ENCODE measurements at places on chromosomes 2 and 18. TPM values are rescaled to one million over a fixed set of nuclear protein-coding genes. Genes with fewer than 3 reads are reported as not detected.

The LMAN2L gene
- 34.0 TPM for total RNA-seq

The EVX2 gene
- 0.17 TPM for total RNA-seq

The SKA1 gene
- total RNA-seq = 4.8 TPM

The ZNF519 gene
- 15.2 TPM for total RNA-seq

The CCDC178 gene
- total RNA-seq = 1.5 TPM

The DTNB gene
- 21.1 TPM for total RNA-seq

The CPS1 gene
- 15.6 TPM for total RNA-seq

GRCh38 chr2:126662621-126663020 is 6.7 kb downstream of the GYPC start:
- peaks cover 6% of the 10 kb centered on the region for H3K36me3 ChIP-seq
- no peak overlapping the region for H3K4me3 ChIP-seq
- DNase-seq = no peak
- H3K27me3 ChIP-seq = peaks cover 5% of the 10 kb centered on the region

DNA sequence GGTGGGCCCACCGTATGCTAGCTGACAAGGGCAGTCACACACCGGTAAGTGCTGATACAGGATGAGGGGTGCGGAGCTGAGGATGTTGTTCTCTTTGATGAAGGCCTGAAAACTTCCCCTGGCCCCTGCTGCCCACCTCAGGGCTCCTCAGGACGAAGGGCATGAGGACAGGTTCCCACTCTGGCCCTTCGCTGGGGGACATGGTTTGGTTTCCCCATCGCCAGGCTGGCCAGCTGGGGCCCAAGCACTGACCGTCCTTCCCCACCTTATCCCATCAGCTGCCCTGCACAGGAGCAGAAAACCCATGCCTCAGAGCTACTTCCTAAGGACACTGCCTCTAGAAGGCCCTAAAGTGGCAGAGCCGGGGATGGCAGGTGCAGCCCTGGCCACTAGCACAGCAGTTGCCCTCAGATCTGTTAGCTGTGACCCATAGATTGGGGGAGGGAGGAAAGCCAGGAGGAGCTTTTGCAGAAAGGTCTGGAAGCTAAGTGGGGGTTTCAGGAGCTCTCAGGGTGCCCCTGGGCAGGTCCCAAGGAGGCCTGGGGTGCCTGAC is 66.5 kb downstream of the TFCP2L1 start:
- H3K27ac ChIP-seq = no peak overlapping the region
- H3K27me3 ChIP-seq = no peaks in the 10 kb centered on the region
- no peak overlapping the region for H3K4me3 ChIP-seq
- no peaks in the 10 kb centered on the region for H3K36me3 ChIP-seq

- H3K27me3 ChIP-seq = no peaks in the 10 kb centered on the region
- H3K27ac ChIP-seq = no peak overlapping the region
- H3K4me3 ChIP-seq = no peak overlapping the region
- H3K4me1 ChIP-seq = no peaks in the 10 kb centered on the region
These were observed 7.2 kb downstream of the BOLL start for GRCh38 chr2:197777823-197778407.

GRCh38 chr2:45687964-45688363 is 36.5 kb downstream of the PRKCE start:
- no peak for DNase-seq
- H3K27me3 ChIP-seq = no peaks in the 10 kb centered on the region

DNA sequence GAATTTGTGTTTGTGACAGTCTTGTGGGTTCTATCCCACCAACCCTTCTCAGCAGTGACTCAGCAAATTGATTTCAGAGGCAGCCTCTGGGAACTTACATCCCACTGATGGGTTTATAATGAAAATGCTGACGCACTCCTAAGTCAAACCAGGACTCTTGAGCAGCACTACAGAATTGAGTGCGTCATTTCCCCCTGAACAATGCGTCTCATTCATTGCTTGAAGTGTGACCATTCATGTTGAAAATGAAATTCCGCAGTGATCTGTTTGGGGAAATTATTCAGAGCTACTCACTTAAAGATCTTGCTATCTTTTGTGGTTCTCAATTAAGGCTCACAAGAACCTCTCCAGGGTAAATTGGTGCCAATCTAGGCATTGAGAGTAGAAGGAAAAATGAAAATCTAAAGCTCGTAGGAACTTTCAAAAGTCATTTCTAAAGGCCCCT is 417.7 kb upstream of the SLC14A2 start:
- no peaks in the 10 kb centered on the region for H3K36me3 ChIP-seq
- no peak for DNase-seq
- no peaks in the 10 kb centered on the region for H3K27me3 ChIP-seq
- no peak overlapping the region for H3K4me3 ChIP-seq
- no peak overlapping the region for H3K27ac ChIP-seq
- H3K4me1 ChIP-seq = no peaks in the 10 kb centered on the region

DNA sequence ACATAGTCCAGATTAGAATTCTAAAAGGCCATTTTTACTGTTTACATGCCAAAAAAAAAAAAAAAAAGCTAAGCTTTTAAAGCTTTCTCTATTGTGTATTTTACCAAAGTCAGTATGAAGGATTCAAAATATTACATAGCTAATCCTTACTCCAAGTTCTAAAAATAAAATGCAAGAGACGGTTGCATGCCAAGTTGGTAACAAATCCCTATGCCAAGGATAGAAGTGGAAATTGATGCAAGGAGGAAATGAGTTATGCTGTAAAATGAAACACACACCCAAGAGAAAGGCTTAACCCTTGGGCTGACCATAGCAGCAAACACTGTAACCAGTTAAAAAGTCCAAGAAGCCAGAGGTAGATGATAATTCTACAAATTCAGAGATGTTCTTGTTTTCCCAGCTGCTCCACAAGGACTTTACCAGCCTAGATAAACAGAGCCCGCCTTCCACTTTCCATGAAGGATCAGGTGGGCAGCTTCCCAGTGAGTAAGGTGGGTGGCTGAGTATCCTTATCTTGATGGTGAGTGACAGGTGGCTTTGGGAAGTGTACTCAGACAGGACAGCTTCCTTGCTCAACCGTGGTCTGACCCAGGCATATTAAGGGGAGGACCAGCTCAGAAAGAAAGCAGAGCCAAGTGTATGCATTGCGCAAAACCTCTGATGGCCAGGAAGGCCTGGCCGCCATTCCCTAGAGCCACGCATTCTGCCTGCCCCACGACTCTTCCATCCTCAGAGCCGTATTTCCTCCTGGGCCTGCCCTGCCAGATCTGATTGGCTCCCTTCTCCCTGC is 34.4 kb downstream of the ATP8B1 start:
- H3K4me1 ChIP-seq = no peaks in the 10 kb centered on the region
- no peak overlapping the region for H3K4me3 ChIP-seq
- H3K36me3 ChIP-seq = no peaks in the 10 kb centered on the region
- H3K27me3 ChIP-seq = no peaks in the 10 kb centered on the region

DNA sequence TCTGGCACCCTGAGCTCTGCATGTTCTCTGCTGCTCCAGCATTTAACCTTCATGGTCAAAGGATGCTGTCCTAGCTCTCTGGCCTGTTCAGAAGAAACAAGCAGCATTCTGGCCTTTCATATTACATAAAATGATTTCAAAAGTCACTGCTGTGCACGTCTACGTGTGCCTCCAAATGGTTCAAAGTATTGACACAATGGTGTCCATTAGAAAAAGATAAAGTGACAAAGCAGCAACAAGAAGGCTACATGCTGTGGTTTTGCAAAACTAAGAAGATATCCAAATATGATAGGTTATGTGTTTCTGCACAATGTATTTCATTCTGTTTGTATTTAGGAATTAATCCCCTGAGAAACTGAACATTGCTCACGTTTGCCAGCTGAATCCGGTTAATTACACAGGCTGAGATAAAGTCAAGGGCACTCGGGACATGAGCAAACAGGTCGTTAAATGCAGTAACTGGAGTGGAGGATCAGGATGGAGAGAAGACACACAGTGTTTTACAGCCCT is 258.5 kb downstream of the DOK6 start:
- no peaks in the 10 kb centered on the region for H3K27me3 ChIP-seq
- H3K27ac ChIP-seq = no peak overlapping the region
- H3K4me3 ChIP-seq = no peak overlapping the region
- no peak for DNase-seq
- no peaks in the 10 kb centered on the region for H3K36me3 ChIP-seq
- H3K4me1 ChIP-seq = no peaks in the 10 kb centered on the region

GRCh38 chr2:58319481-58319880 is 78.4 kb upstream of the FANCL start:
- no peak overlapping the region for H3K27ac ChIP-seq
- no peak for DNase-seq
- no peaks in the 10 kb centered on the region for H3K4me1 ChIP-seq
- H3K36me3 ChIP-seq = no peaks in the 10 kb centered on the region
- H3K4me3 ChIP-seq = no peak overlapping the region

DNA sequence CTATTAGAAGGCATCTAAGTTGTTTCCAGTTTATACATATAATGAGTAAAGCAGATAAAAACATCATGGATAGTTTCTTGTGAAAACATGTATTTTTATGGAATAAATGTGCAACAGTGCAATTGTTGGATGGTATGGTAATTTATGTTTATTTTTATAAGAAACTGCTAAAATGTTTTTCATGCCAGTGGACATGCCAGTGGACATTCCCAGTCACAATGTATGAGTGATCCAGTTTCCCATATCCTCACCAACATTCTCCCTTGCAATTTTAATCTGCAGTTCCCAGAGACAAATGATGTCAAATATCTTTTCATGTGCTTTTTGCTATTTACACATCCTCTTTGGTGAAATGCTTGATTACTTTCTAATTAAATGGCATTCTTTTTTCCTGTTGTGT is 818.6 kb downstream of the SUCLG1 start:
- DNase-seq = no peak
- no peaks in the 10 kb centered on the region for H3K36me3 ChIP-seq
- H3K27me3 ChIP-seq = no peaks in the 10 kb centered on the region
- no peaks in the 10 kb centered on the region for H3K4me1 ChIP-seq
- no peak overlapping the region for H3K4me3 ChIP-seq

GRCh38 chr2:3073704-3074103 is 303.9 kb downstream of the EIPR1 start:
- no peaks in the 10 kb centered on the region for H3K27me3 ChIP-seq
- no peaks in the 10 kb centered on the region for H3K36me3 ChIP-seq
- peaks cover 29% of the 10 kb centered on the region for H3K4me1 ChIP-seq
- no peak for DNase-seq

DNA sequence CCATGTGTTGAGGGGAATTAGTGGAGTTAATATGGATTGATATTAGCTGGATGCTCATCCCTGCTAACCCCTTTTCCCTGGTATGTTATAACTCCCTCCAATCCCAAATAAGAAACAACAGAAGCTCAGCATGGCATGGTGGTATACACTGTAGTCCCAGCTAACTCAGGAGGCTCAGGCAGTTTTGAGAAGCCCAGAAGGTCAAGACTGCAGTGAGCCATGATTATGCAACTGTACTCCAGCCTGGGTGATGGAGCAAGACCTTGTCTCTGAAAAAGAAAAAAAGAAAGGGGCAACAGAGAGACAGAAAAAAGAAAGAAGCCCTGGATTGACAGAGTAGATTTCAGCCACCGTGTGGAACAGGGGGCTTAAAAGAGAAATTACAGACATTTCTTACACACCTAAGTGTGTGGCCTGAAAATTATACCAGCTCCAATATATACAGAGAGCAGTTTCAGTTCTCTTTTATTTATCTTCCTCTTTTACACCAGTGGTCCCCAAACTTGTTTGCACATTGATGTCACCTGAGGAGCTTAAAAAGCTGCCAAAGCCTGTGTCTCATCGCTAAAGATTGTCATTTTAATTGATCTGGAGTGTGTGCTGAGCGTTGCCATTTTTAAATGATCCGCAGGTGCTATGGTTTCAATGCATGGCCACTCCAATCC is 203.6 kb downstream of the UBE2E3 start:
- H3K4me3 ChIP-seq = no peak overlapping the region
- DNase-seq = no peak
- no peak overlapping the region for H3K27ac ChIP-seq
- no peaks in the 10 kb centered on the region for H3K36me3 ChIP-seq
- no peaks in the 10 kb centered on the region for H3K27me3 ChIP-seq

GRCh38 chr2:26298286-26298637 is 47.7 kb upstream of the SELENOI start:
- peaks cover 3% of the 10 kb centered on the region for H3K27me3 ChIP-seq
- peak overlapping the region; percentile 69 for H3K4me3 ChIP-seq
- DNase-seq = peak; percentile 9
- peaks cover 16% of the 10 kb centered on the region for H3K4me1 ChIP-seq
- peak overlapping the region; percentile 86 for H3K27ac ChIP-seq
- H3K36me3 ChIP-seq = no peaks in the 10 kb centered on the region

GRCh38 chr2:64045938-64046337 is 26.7 kb upstream of the VPS54 start:
- no peaks in the 10 kb centered on the region for H3K4me1 ChIP-seq
- H3K4me3 ChIP-seq = no peak overlapping the region
- no peak for DNase-seq
- H3K27me3 ChIP-seq = no peaks in the 10 kb centered on the region
- H3K36me3 ChIP-seq = no peaks in the 10 kb centered on the region
- no peak overlapping the region for H3K27ac ChIP-seq

- H3K27me3 ChIP-seq = no peaks in the 10 kb centered on the region
- DNase-seq = no peak
- no peak overlapping the region for H3K27ac ChIP-seq
- H3K4me3 ChIP-seq = no peak overlapping the region
- peaks cover 5% of the 10 kb centered on the region for H3K4me1 ChIP-seq
- no peaks in the 10 kb centered on the region for H3K36me3 ChIP-seq
These were observed 249.2 kb downstream of the TXNL1 start for GRCh38 chr18:56389190-56389589.

DNA sequence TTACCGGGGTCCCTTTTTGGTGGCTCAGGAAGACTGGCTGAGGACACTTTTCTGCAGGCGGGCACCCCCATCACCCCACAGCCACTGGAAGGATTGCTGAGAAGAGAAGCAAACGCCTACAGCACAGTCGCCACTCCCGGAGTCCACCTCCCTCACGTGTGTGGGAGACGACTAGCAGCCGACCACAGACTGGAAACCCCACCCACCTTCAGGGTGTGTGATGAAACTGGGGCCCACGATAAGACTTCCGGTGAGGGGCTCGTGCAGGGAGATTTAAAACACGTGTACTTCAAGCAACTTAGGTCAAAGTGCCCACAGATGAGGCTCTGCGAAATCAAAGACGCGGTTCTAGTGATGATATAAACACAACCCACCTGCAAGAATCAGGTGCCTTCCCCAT is 26.3 kb downstream of the MBP start:
- no peak overlapping the region for H3K27ac ChIP-seq
- no peak overlapping the region for H3K4me3 ChIP-seq
- peaks cover under 1% of the 10 kb centered on the region for H3K36me3 ChIP-seq
- DNase-seq = no peak
- H3K27me3 ChIP-seq = no peaks in the 10 kb centered on the region

- H3K4me3 ChIP-seq = no peak overlapping the region
- no peak overlapping the region for H3K27ac ChIP-seq
- peaks cover 13% of the 10 kb centered on the region for H3K36me3 ChIP-seq
- no peaks in the 10 kb centered on the region for H3K27me3 ChIP-seq
- no peaks in the 10 kb centered on the region for H3K4me1 ChIP-seq
- no peak for DNase-seq
These were observed 81.2 kb downstream of the UGGT1 start for GRCh38 chr2:128172191-128172590.

GRCh38 chr18:61544178-61544577 is 210.9 kb downstream of the CDH20 start:
- H3K4me3 ChIP-seq = no peak overlapping the region
- no peaks in the 10 kb centered on the region for H3K27me3 ChIP-seq
- no peak overlapping the region for H3K27ac ChIP-seq
- DNase-seq = no peak
- H3K36me3 ChIP-seq = peaks cover 8% of the 10 kb centered on the region
- H3K4me1 ChIP-seq = no peaks in the 10 kb centered on the region

GRCh38 chr2:197107291-197108269 is 181.1 kb upstream of the PGAP1 start:
- no peak overlapping the region for H3K4me3 ChIP-seq
- no peaks in the 10 kb centered on the region for H3K36me3 ChIP-seq
- peak overlapping the region; percentile 45 for H3K27ac ChIP-seq
- H3K27me3 ChIP-seq = no peaks in the 10 kb centered on the region
- no peak for DNase-seq
- peaks cover 12% of the 10 kb centered on the region for H3K4me1 ChIP-seq

- H3K27me3 ChIP-seq = peaks cover 7% of the 10 kb centered on the region
- DNase-seq = peak; percentile 4
- H3K27ac ChIP-seq = no peak overlapping the region
- no peaks in the 10 kb centered on the region for H3K36me3 ChIP-seq
These were observed 77.5 kb downstream of the EIF2AK3 start for GRCh38 chr2:88549616-88550292.

Data from spinal cord (tissue), 10 donors.